Esophagus muscularis mucosa (tissue), 4 donors: ENCODE measurements at places on chromosomes 11 and 22. TPM values are rescaled to one million over a fixed set of nuclear protein-coding genes. Genes with fewer than 3 reads are reported as not detected.

TRPM5 gene
- not detected for total RNA-seq

TSPAN32 gene
- 1.2 TPM for total RNA-seq

ACRV1 gene
- not detected for total RNA-seq

BDNF gene
- 0.23 TPM for total RNA-seq

DLG2 gene
- total RNA-seq = 7.3 TPM

DBX1 gene
- total RNA-seq = not detected

AP5B1 gene
- 28.0 TPM for total RNA-seq

GRCh38 chr11:126039485-126040271 lies 23.0 kb downstream of the CDON start:
- no peak for DNase-seq

GRCh38 chr11:58647866-58648265 lies 25.4 kb downstream of the CNTF start:
- peak; percentile 64 for DNase-seq

GRCh38 chr11:97615546-97615945 lies 1225.7 kb downstream of the JRKL start:
- no peak for DNase-seq

DNA sequence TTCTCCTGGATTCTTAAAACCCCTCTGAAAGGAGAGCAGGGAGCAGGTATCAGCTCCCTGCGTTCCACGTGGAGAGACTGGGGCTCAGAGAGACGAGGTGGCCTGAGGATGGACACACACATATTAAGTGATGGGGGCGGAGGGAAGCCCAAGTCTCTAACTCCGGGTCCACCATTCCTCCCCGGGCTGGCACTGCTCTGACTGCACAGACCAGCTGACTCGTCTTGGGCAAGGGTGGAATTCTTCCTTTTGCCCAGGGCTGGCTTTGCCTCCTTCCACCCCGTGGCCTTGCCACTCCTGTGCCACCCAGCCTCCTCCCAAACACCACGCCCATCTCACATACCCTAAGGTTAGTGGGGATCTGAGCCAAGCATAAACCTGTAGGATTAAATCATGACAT lies 65.0 kb downstream of the BUD13 start:
- DNase-seq = no peak

DNA sequence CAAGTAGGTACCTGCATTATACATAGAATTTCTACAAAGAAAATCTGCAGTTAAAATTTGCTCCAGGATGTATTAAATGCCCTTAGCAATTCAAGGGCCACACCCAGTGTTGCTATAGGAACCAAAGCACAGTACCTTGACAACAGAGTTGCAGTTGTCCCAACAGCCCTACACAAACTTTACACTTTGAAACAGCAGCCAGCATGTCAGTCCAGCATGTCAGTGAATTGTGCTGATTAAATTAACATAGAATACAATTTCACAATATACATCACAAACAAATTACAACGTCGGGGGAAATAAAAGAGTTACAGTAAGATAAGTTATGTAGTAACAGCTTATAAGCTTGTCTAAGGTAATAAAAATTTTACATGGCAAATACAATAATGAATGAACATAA lies 389.2 kb downstream of the SOX6 start:
- DNase-seq = no peak

DNA sequence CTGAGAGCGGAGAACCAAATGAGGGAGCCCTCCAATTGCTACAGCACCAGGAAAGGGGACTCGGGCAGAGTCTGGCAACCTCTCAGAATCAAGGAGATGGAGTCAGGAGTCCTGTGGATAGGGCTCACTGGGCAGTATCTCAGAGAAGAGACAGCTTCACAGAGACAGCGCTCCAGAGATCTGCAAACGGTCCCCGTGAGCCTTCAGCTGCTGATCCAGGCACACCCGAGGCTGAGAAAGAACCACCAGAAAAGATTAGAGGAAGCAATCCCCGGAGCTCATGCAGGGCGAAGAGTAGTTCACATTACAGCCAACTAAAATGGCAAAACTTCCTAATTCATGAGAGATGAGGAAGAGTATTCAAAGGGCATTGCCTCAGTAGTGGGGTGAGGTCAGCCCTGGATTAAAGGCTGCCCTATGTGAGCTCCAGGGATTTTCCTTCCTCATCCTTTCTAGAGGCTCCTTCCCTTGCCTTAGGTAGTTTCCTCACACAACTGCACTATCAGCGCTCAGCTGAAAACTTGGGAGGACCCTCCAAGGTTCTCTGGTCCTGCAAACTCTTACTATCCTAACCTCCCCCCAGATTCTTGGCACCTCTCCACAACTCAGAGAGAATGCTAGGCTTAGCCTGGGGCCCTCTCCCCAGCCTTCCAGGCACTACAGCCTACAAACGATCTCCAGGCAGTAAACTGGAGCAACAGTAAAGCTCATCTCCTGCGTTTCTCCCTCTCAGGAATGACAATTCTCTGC lies 23.7 kb downstream of the SCN4B start:
- DNase-seq = no peak

GRCh38 chr22:48952256-48953102 lies 875.2 kb downstream of the BRD1 start:
- DNase-seq = peak; percentile 91

GRCh38 chr22:43267332-43267980 lies 75.7 kb downstream of the SCUBE1 start:
- DNase-seq = no peak

GRCh38 chr11:117475716-117476530 lies 148.3 kb downstream of the CEP164 start:
- DNase-seq = no peak
